ENCODE measurements at places on chromosomes 16 and 17.

DNA sequence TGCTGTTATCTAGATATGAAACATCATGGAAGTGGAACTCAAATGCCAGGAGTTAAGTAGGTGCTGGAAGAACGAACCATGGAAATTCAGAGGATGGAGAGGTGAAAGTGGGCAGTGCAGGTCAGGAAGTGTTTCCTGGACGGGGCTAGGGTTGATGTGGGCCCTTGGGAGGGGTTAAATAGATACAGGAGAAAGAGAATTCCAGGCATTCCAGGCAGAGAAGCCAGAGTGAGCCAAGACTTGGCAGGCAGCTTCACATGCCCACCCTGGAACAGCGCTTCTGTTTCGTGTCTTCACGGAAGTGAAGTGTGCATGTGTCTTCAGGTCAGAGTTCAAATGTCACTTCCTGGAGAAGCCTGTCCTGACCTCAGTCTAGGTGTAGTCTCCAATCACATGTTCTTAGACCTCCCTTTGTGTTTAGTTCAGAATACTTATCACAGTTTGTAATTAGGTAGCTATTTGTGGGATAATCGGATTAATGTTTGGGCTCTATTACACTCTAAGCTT is 41.3 kb downstream of the GP2 start:
- DNase-seq, result no peak

GRCh38 chr16:48234630-48235029 is 9.5 kb upstream of the LONP2 start:
- DNase-seq, result no peak

GRCh38 chr17:69874175-69874670 is 200.8 kb upstream of the KCNJ16 start:
- DNase-seq, result no peak

- no peak for DNase-seq
Measured at GRCh38 chr17:16215002-16215272, 397 bp downstream of the NCOR1 start.

GRCh38 chr16:2152695-2153506 is 2.7 kb upstream of the TRAF7 start:
- no peak for DNase-seq

DNA sequence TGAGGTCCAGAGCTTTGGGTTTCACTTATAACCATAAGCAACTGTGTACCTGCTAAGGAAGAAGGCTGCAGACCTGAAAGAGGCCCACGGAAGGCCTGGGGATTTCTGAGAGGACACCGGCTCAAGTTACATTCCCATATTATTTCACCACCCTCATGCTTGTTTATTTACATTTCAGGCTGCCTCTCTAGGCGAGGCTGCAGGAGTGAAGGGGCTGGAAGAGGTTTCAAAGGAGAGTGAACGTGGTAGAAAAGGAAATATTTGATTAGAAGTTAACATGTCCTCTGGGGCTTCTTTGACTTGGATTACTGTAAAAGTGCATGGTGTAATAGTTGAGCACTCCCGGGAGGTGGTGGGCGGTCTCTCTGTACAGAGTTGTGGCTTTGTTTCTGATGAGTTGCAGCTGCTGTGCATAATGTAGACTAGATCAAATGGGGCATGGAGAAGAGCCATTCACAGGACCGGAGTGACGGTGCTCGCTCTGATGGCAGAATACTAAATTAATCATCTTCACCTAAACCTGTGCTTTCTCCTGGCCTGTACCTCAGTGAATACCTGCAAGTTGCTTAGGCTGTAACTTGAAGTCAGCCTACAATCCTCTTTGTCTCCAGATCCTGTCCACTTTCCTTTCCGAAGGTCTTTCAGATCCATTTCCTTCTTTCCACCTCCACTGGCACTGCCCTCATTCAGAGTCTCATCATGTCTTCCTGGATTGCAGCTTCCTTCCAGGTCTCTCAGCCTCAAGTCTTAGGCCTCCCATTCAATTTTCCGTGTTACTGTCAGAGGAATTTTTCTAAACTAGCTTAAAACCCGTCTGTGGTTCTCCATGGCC is 1.9 kb upstream of the CPD start:
- no peak for DNase-seq

- DNase-seq, result no peak
Measured at GRCh38 chr17:57545731-57546342, 199.3 kb downstream of the CCDC182 start.

GRCh38 chr17:259341-259976 is 78.0 kb upstream of the DOC2B start:
- no peak for DNase-seq

DNA sequence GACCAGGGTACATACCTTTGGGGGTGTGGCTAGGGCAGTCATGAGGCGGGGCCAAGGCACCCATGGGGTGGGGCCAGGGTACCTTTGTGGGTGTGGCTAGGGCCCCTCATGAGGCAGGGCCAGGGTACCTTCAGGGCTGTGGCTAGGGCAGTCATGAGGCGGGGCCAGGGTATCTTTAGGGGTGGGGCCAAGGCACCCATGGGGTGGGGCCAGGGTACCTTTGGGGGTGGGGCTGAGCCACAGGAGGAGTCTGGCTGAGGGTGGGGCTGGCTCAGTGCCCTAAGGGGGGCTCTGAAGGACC is 3.5 kb downstream of the GNG13 start:
- DNase-seq, result no peak

DNA sequence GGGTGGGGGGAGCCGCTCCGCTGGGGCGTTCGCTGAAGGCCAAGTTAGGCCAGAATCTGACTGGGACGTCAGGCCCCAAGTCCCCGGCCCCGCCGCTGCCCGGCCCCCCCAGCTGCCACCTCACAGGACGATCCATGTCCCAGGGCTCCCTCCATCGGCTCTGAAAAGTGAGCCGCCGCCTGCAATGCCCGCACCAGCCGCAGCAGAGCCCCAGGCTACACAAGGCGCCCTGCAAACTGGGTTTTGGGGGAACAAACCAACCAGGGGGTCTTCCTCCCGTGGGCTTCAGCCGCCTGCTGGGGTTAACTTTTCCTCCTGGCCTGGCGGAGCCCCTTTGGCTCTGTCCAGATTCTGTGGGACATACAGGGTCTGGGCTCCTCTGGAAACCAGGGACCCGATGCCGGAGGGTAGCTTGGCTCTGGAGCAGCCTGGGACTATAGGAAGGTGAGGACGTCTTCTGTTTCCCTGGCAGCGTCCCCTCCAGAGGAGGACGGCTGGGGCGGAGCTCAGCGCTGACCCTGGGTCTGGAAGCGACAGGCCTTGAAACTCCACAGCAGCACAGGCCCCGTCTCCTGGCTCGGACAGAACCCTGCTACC is 835 bp downstream of the NME4 start:
- peak; percentile 48 for DNase-seq

- DNase-seq, result no peak
Measured at GRCh38 chr16:85184404-85184803, 72.1 kb upstream of the CIBAR2 start.

DNA sequence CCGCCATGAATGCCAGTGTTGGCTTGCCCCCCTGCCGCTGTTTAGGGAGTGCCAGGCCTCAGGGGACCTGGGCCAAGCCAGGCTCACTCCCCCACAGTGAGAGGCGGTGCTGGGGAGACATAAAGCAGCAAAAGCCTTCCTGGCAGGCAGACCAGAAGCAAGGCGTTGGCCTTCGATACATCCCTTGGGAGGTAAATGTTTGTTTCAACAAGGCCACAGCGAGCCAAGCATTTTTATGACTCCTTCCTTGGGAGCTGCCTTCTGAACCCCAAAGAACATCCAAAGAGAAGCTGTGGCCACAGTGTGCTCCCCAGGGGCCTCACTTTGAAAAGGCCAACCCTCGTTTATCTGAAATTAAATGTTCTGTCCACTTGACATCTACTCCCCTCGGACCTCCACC is 119.7 kb upstream of the CIBAR2 start:
- no peak for DNase-seq

DNA sequence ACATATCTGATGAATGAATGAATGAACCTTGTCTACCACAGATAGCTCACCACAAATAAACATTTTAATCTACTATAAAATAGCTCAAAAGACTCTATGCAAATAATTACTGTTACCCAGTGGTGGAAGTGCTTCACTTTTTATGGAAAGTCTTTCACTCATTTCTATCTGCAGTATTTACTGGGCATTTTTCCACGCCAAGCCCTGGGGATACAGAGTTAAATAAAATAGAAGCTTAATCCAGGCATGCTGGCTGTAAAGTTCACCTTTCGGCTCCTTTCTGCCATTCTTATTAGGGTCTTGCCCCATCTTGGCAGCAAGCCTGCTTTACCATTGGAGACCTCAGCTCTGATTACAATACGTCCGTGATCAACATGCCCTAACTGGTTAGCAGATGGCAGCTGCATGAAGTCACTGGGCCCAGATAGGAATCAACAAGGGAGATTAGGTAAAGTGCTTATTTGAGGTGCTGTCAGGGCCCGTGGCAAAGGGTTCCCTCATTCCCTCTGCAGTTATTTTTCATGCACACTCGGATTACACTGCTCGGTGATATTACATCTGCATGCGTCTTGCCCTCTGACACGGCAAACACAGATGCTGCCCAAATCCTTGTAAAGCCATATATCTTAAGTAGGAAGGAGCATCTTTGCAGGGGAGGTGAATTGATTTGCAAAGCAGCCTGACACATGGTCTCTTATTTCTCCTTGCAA is 648.9 kb downstream of the WWOX start:
- DNase-seq, result no peak

DNA sequence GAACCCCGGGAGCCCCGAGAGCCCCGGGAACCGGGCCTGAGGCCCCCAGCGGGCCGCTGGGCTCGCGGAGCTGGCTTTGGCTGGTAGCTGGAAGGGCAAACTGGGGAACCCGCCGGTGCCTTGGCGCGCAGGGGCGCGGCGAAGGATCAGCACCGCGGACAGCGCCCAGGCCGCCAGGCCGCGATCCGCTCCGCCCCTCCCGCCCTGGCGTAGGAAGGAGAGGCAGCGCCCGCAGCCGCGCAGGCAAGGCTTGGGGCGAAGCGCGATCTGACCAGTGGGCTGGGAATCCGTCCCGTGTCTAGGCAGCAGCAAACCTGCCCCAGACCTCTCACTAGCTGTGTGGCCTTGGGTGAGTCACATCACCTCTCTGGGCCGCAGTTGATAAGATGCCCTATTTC is 331 bp upstream of the CCDC92B start:
- DNase-seq, result no peak

DNA sequence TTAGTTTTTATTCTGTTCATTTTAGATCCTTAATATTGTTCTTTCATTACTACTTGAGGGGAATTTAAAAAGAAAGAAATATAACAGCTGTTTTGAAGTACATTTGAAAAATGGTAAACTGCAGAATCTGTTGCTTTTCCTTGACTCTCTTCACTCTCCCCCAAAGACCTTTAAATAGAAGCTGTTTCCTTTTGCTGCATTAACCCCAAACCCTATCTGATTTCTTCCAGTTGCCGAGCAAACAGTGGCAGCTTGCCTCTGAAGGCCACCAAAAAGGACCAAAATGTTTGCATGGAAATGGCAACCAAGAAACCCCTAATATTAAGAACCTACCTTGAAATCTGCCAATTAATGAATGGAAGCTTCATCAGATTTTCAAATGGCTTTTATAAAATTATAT is 37.1 kb downstream of the PRKCA start:
- DNase-seq, result no peak

GRCh38 chr17:18105595-18105994 is 3.0 kb upstream of the MYO15A start:
- no peak for DNase-seq

DNA sequence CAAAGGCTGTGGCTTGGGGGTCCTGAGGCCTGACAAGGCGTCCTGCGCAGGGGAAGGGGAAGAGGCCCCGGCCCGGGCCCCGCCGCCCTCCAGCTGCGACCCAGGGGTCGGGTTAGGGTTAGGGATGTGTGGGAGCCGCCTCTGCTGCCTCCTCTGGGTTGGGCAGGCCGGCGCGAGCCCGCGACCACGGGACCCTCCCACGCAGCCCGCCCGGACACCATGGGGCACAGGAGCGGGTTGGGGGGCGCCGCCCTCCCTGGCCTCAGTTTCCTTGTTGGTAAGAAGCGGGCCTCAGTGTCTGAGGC is 386 bp downstream of the CIAO3 start:
- DNase-seq, result no peak

GRCh38 chr16:84829168-84829965 is 9.6 kb downstream of the CRISPLD2 start:
- no peak for DNase-seq

- DNase-seq, result no peak
Measured at GRCh38 chr16:10966129-10966528, 21.8 kb downstream of the CLEC16A start.

DNA sequence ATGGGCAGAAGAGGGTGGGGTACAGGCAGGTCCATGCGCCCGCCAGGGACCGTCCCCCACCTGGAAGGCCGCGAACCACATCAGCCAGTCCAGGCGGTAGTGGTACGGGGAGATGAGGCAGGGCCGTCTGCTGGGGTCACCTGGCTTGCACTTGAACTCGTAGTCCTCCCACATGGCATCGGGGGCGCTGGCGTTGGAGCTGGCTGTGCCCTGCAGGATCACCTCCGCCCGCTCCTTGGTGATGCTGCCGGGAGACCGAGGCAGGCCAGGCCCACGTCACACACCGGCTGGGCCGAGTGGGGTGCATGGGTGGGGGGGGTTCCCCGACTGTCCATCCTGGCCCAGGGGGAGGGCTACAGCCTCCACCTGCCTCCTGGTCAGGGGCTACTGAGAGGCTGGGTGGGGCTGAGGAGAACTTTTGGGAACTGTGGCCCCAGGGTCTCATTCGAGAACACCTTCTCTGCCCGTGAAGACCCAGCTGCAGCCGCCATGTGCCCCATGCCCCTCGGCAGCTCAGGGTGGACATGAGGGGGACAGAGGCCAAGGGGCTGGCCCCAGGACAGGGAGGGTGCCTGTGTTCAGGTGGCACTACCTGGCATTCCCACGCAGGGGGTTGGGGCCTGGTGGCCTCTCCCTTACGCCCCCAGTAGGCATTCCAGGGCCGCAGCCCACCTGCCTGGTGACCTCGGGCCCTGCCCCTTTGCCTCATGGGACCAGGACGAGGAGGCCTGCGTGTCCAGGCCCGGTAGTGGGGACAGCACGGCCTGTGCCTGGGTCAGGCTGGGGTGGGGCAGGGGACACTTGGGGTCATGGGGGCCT is 69.5 kb upstream of the GNG13 start:
- no peak for DNase-seq

- no peak for DNase-seq
Measured at GRCh38 chr16:30767767-30768465, 5.8 kb downstream of the RNF40 start.

DNA sequence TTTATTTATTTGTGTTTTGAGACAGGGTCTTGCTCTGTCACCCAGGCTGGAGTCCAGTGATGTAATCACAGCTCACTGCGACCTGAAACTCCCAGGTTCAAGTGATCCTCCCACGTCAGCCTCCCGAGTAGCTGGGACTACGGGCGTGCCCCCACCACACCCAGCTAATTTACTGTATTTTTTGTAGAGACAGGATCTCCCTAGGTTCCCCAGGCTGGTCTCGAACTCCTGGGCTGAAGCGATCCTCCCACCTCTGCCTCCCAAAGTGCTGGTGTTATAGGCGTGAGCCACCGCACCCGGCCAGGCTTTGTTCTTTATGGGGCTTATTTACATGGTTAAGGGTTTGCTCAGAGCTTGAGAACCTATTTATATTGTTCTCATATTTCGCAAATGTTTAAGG is 5.8 kb upstream of the MEIOB start:
- no peak for DNase-seq

- DNase-seq, result no peak
Measured at GRCh38 chr17:68057531-68057952, 22.0 kb downstream of the KPNA2 start.
